ENCODE measurements at places on chromosomes 6 and 20. TPM values are rescaled to one million over a fixed set of nuclear protein-coding genes. Genes with fewer than 3 reads are reported as not detected.

The CLPSL2 gene
- not detected for total RNA-seq

The PIGU gene
- total RNA-seq: 16.1 TPM

The TXLNB gene
- under 0.01 TPM for total RNA-seq

The LY6G6F gene
- not detected for total RNA-seq

The MACROD2 gene
- not detected for total RNA-seq

GRCh38 chr6:53813801-53814200 lies 19.0 kb downstream of the LRRC1 start:
- no peak for DNase-seq
- H3K4me1 ChIP-seq: peaks cover 9% of the 10 kb centered on the region
- no peak overlapping the region for H3K4me3 ChIP-seq

- H3K27me3 ChIP-seq: no peaks in the 10 kb centered on the region
- H3K4me3 ChIP-seq: no peak overlapping the region
- no peak for DNase-seq
- no peak overlapping the region for H3K27ac ChIP-seq
- H3K36me3 ChIP-seq: no peaks in the 10 kb centered on the region
These were observed 51.4 kb upstream of the JARID2 start for GRCh38 chr6:15194453-15194852.

DNA sequence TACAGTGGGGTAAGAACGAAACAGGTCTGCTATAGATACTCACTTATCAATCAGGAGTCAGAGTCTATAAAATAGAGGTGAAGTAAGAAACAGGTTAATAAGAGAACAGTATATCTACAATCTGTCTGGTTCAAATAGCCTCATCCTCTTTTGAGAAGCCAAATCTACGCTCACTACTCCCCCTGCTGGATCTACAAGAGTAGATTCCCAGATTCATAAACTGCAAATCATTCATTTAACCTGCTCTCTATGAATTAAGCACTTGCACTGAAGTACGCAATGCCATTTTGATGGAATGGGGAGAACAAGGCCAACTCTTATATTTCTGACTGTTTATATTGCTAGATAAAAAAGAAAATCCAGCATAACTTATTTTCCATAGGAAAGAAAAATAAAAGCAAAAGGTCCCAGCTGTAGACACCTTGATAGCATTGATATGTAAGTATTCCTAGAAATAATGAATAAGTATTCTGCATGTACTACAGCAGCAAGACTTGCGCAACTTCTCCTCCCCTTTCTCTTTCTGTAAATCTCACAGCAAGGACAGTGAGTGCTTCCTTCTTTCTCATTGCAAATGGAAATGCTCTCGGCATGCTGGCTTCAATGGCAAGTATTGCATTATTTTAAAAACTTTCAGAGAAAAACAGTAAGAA lies 92.3 kb downstream of the RFX6 start:
- DNase-seq: peak; percentile 50
- no peaks in the 10 kb centered on the region for H3K4me1 ChIP-seq
- H3K27ac ChIP-seq: no peak overlapping the region
- H3K4me3 ChIP-seq: no peak overlapping the region

- no peak overlapping the region for H3K4me3 ChIP-seq
- DNase-seq: no peak
- H3K4me1 ChIP-seq: no peaks in the 10 kb centered on the region
- H3K27me3 ChIP-seq: peaks cover 3% of the 10 kb centered on the region
- H3K27ac ChIP-seq: no peak overlapping the region
- no peaks in the 10 kb centered on the region for H3K36me3 ChIP-seq
These were observed 386.1 kb upstream of the ZFP64 start for GRCh38 chr20:52577696-52578095.

- no peaks in the 10 kb centered on the region for H3K36me3 ChIP-seq
- DNase-seq: no peak
- H3K4me3 ChIP-seq: no peak overlapping the region
- H3K27me3 ChIP-seq: no peaks in the 10 kb centered on the region
- peaks cover 4% of the 10 kb centered on the region for H3K4me1 ChIP-seq
These were observed 118.0 kb downstream of the PCSK2 start for GRCh38 chr20:17344790-17345189.

DNA sequence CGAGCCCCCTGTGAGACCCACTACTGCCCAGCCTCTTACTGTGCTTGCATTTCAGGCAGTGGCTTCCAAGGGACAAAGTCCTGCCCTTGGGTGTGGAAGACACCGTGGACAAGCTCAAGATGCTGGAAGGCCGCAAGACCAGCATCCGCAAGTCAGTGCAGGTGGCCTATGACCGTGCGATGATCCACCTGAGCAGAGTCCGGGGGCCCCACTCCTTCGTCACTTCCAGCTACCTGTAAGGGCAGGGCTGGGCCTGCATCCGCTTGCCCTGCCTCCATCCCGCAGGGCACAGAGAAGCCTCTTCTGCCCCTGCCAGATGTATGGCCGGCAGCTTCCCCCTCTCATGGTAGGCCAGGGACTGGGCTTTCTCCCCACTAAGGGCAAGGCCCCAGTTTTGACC lies 33.8 kb downstream of the BRPF3 start:
- H3K4me3 ChIP-seq: no peak overlapping the region
- no peak overlapping the region for H3K27ac ChIP-seq
- no peaks in the 10 kb centered on the region for H3K27me3 ChIP-seq
- no peak for DNase-seq
- peaks cover 51% of the 10 kb centered on the region for H3K36me3 ChIP-seq
- no peaks in the 10 kb centered on the region for H3K4me1 ChIP-seq

- H3K36me3 ChIP-seq: no peaks in the 10 kb centered on the region
- H3K4me1 ChIP-seq: no peaks in the 10 kb centered on the region
- peak; percentile 0 for DNase-seq
These were observed 327.0 kb downstream of the BMP2 start for GRCh38 chr20:7094438-7094997.

DNA sequence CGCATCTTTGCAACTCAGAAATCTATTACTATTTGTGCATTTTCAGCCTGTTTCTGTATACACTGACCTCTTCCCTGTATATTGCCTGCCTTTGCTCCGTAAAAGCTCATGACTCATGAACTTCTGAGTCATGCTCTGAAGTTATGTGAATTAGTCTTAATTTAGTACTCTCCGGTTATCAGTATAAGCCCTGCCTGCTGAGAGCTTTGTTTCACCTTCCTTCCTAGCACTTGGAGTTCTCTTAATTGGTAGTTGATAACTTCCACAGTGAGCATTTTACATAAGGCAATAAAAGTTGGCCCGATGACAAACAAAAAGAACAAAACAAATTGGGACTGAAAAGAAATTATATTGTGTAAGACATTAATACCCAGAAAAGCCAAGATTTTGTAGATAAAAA lies 231.4 kb downstream of the GJA1 start:
- H3K36me3 ChIP-seq: no peaks in the 10 kb centered on the region
- H3K4me3 ChIP-seq: no peak overlapping the region
- no peak overlapping the region for H3K27ac ChIP-seq
- peak; percentile 93 for DNase-seq

DNA sequence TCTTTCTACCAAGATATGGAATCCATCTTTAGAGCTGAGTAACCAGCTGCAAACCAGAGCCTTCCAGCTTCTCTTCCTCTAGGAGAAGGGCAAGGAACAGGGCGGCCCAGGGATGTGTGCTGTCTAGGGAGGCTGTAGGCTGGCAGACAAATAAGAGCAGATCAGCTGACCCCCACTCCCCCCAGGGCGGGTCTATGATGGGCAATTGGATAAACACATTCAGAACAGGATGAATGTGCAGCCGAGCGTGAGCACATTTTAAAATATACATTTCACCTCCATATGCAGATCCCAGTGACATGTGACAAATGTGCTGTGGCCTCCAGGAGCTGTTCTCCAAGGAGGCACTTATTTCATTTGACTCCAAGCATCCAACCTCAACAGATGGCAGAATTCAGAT lies 580.1 kb downstream of the PTPRT start:
- H3K4me1 ChIP-seq: no peaks in the 10 kb centered on the region
- no peak for DNase-seq
- H3K27ac ChIP-seq: no peak overlapping the region
- no peaks in the 10 kb centered on the region for H3K27me3 ChIP-seq
- no peak overlapping the region for H3K4me3 ChIP-seq

- H3K4me3 ChIP-seq: no peak overlapping the region
- 0 out of 2 replicates have a peak, but pooled peaks cover 2% of the 10 kb centered on the region for H3K27me3 ChIP-seq
- no peak for DNase-seq
- H3K27ac ChIP-seq: no peak overlapping the region
These were observed 24.7 kb upstream of the RALGAPA2 start for GRCh38 chr20:20737158-20737557.

GRCh38 chr6:116268589-116269293 lies 11.0 kb downstream of the TSPYL1 start:
- no peaks in the 10 kb centered on the region for H3K27me3 ChIP-seq

DNA sequence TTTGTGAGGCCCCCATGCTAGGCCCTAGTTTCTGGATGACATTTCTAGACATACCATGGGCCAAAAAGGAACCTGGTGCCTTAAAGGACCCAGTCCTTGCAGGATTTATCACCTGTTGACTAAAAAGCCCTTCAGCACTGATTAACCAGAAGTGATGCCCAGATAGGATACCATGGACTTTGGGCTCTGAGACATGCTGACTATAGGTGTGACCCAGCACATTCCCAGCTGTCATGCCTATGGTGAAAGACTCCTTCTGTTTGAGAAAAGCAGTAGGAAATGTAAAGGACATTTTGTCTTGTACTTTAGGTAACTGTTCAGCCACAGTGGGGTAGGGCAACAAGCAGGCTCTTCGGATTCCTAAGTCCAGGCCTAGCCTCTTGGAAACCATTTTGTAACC lies 724.2 kb downstream of the CD109 start:
- no peak overlapping the region for H3K4me3 ChIP-seq
- no peak overlapping the region for H3K27ac ChIP-seq
- H3K4me1 ChIP-seq: no peaks in the 10 kb centered on the region
- H3K36me3 ChIP-seq: no peaks in the 10 kb centered on the region

- no peak overlapping the region for H3K27ac ChIP-seq
- H3K27me3 ChIP-seq: peaks cover 39% of the 10 kb centered on the region
- peaks cover 2% of the 10 kb centered on the region for H3K4me1 ChIP-seq
- no peak for DNase-seq
- no peaks in the 10 kb centered on the region for H3K36me3 ChIP-seq
- H3K4me3 ChIP-seq: no peak overlapping the region
These were observed 236.2 kb downstream of the CD83 start for GRCh38 chr6:14353798-14354197.

DNA sequence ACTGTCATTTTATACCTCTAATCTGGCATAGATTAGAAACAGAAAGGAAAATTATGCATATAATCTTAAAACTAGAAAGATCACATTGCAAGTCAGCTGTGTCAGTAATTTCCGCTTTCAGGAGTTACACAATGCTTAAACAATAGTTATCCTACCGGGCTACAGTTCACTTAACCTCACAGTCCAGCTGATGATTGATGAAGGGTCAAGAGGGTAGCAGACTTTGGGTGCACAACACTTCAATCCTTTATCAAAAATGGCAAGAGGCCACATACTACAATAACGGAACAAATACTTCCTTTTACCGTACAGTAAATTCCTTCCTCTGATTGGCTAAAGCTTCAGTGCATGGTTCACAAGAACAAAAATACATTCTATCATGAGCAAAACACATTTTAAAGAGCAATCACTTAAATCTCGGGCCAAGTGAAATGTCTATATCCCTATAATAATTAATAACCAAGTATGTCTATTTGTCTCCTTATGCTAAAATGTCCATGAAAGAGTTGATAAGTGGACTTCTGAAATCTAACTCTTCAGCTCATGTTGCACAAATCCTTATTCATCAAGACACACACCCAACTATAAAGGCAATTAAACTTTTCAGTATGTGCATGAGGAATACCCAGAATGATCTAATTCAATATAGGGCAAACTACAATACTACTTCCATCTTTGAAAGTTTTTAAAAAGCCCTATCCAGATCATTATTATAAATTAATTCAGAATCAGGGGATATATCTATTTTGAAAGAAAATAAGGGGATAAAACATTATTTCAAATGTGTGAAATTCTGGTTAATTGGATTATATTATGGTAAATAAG lies 76.8 kb downstream of the HIVEP2 start:
- H3K4me3 ChIP-seq: peak overlapping the region; percentile 36
- no peaks in the 10 kb centered on the region for H3K36me3 ChIP-seq
- DNase-seq: peak; percentile 51
- no peaks in the 10 kb centered on the region for H3K27me3 ChIP-seq
- no peak overlapping the region for H3K27ac ChIP-seq

DNA sequence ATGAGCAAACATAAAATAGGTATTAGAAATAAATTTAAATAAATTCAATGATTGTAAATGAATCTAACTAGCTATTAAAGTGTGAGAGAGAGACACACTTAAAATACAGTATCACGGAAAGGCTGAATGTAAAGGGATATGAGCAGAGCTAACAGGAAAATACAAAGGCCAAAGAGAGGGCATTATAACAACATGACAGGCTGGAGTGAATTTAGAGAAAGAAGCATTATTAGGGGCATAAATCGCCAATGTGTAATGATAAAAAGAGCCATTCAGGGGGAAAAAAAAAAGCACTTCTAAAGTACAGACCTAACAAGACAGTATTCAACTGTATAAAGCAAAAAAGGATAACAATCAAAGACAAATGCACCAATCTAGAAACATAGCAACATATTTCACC lies 28.1 kb downstream of the DACT2 start:
- no peak overlapping the region for H3K27ac ChIP-seq
- H3K36me3 ChIP-seq: no peaks in the 10 kb centered on the region
- no peak for DNase-seq
- no peaks in the 10 kb centered on the region for H3K27me3 ChIP-seq

GRCh38 chr6:40037271-40037670 lies 103.0 kb upstream of the MOCS1 start:
- H3K4me3 ChIP-seq: no peak overlapping the region
- DNase-seq: no peak
- no peak overlapping the region for H3K27ac ChIP-seq
- H3K36me3 ChIP-seq: no peaks in the 10 kb centered on the region
- no peaks in the 10 kb centered on the region for H3K27me3 ChIP-seq

GRCh38 chr20:41078329-41078728 lies 49.7 kb downstream of the TOP1 start:
- peaks cover 23% of the 10 kb centered on the region for H3K36me3 ChIP-seq
- no peak overlapping the region for H3K4me3 ChIP-seq
- H3K4me1 ChIP-seq: peaks cover 14% of the 10 kb centered on the region
- no peak overlapping the region for H3K27ac ChIP-seq
- peak; percentile 53 for DNase-seq

DNA sequence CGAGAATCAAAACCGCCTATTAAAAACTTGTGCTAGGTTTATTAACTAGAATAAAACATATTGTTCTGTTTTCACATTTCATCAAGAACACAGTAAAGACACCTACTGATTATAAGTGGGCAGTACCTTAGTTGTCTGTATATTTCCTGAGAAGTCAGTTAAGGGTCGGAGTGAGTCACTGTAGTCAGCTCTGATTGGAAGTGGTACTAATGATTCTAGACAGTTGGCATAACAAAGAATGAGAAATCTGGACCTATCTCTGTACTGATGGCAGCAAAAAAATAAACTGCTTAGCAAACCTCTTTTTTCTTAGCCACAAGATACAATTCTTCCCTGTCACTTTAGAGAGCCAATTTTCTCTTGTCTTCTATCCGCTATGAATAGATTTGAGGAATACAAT lies 387.3 kb upstream of the ADGRB3 start:
- H3K4me1 ChIP-seq: no peaks in the 10 kb centered on the region
- DNase-seq: no peak
- no peaks in the 10 kb centered on the region for H3K36me3 ChIP-seq
- H3K27ac ChIP-seq: no peak overlapping the region

GRCh38 chr20:53819973-53820451 lies 226.4 kb upstream of the ZNF217 start:
- H3K4me1 ChIP-seq: peaks cover 2% of the 10 kb centered on the region
- no peaks in the 10 kb centered on the region for H3K27me3 ChIP-seq
- no peak for DNase-seq
- no peak overlapping the region for H3K27ac ChIP-seq
- H3K36me3 ChIP-seq: no peaks in the 10 kb centered on the region
- no peak overlapping the region for H3K4me3 ChIP-seq

Data from IMR-90 (cell line).